Activated T-helper 1 cell treated with anti-CD3 and anti-CD28 coated beads, Interleukin-2, amount 50 U/mL, for 16 hours (primary cell): ENCODE measurements at places on chromosomes 11 and 22.

DNA sequence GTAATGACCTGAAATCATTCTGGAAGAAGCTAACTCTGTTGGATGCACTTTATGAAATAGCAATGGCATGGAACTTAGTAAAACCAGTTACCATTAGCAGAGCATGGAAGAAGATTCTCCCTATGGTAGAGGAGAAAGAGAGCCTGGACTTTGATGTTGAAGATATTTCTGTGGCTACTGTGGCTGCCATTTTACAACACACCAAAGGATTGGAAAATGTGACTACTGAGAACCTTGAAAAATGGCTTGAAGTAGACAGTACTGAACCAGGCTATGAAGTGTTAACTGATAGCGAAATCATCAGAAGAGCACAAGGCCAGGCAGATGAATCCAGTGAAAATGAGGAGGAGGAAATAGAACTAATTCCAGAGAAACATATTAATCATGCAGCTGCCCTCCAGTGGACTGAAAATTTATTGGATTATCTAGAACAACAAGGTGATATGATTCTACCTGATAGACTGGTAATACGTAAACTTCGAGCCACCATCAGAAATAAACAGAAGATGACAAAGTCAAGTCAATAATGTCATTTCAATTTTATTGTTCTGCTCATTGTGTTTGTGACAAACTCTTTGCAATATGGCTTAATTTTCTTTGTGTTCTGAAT lies 2.0 kb downstream of the JRKL start:
- DNase-seq, result no peak

GRCh38 chr11:101126551-101127196 lies 2.9 kb downstream of the PGR start:
- no peak for DNase-seq

DNA sequence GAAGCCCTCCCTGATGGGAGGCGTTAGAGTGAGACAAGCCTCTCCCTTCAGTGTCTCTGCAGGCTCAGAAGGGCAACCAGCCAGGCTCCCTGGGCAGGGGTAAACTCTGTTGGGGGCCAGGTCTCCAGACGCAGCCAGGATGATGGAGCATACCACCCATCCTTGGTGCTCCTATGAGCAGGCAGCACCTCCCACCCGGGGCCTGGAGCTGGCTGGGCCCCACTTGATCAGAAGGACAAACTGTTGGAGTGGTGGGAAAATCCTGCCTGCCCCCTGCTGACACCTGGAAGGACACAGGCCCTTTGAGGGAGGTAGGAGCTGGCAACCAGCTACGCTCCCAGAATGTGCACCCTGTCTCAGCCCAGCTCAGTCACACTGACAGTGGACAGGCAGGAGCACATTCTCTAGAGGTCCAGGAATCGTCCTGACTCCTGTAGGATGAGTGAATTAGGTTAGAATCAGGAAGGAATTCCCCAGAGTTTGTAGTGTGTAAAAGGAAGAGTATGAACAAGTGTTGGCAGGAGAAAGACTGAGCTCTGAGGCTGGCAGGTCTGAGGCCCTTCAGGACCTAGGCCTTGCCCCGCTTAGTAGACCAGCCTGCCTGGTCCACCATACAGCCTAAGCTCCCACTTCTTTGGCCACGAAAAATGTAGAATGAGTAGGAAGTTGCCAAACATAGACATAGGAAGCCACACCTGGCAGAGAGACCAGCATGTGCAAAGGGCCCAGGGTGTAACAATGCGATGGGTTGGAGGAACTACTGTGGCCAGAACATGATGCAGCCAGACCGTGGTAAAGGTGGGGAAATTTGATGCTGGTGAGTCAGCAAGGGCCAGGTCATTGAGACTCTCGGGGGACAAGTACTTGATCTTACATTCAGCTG lies 19.1 kb downstream of the ARHGEF17 start:
- no peak for DNase-seq

DNA sequence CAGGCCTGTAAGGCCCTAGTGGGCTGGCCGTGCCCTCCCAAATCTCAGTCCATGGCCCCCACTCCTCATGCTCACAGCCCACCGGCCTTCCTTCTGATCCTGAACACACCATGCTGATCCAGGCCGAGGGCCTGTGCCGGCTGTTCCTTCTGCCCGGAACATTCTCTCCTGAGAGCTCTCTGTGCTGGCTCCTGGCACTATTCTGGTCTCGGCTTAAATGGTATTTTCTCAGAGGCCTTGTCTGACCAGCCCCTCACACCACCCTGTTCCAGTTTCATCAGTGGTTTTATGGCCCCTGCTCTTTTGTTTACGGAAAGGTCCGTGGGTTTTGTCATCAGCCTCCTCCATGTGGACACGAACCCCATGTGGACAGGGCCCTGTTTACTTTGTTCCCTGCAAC lies 22.0 kb downstream of the SPTBN2 start:
- DNase-seq, result no peak

GRCh38 chr11:33617672-33618350 lies 82.8 kb downstream of the C11orf91 start:
- no peak for DNase-seq

DNA sequence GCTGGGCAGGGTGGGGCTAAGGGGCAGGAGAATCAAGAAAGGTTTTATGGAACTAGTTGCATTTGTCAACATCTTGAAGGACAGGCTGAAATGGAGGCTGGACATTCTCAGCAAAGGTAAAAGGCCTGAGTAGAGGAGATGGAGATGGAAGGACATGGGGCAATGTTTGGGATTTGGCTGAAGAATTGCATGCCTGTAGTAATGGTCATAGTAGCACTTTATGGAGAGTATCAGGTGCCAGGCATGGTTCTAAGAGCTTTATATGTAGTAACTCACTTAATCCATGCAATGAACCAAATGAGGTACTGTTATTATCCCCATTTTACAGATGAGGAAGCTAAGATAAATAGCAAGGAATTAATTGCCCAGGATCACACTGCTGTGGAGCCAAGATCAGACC lies 23.9 kb downstream of the BMAL1 start:
- no peak for DNase-seq

DNA sequence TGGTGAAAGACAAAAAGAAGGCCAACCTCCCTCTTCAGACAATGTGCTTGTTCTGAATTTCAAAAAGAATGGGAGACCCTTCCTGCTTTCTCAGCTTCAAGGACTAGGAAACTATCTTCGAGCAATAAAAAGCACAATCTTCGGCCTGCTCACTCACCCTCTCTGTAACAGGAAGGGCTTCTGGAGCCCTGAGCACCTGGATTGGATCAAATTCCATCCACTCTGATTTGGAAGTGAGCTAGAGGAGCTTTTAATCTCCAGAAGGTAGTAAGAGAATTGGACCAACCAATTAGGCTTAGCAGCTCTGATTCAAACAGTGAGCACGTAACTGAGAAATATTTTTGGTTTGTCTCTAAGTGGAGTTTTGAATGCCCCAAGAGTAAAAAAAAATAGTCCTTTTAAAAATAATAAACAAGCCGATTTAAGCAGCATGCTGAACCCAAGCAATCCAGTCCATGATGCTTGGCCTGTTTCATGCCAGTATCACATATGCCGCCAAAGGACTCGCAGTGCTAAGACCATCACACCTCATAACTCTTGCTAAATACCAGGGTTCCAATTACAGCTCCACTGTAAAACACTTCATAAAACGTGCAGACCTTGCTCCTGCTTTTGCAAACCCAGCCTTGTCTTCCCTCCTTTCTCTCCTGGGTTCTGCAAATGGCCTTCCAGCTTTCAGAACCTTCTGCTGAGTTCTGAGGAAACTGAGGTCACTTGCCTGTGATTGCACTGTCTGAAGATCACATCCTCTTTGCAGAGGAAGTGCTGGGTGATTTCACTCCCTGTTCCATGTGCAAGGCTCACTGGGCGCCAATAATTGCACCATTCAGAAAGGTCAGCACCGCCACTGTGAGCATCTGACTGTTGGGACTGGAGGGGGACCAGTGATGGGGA lies 74.4 kb downstream of the SLC1A2 start:
- DNase-seq, result no peak

DNA sequence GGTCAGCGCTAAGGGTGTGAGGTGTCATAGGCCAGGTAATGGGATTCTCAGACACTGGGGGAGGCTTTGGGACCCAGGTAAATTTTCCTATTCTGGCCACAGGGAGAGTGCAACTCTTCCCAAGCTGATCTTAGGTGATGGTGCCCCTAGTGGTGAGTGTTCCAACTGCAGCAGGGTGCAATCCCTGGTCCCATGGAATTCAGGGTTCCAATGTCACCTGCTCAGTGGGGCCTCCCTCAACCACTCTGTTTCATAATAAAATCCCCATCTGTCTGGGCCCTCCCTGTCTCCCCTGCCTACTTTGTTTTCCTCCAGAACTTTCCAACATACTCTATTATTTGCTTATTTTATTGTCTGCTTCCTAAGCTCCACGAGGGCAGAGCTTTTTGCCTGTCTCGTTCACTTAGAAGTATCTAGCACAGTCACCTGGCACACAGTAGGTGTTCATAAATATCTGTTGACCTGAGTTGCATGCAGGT lies 2.9 kb upstream of the SGSM1 start:
- DNase-seq, result peak; percentile 20
